Liver (tissue), 10 donors: ENCODE measurements at places on chromosomes 6 and 20. TPM values are rescaled to one million over a fixed set of nuclear protein-coding genes. Genes with fewer than 3 reads are reported as not detected.

GRCh38 chr6:129661536-129662405 lies 48.2 kb downstream of the ARHGAP18 start:
- no peak for DNase-seq

DNA sequence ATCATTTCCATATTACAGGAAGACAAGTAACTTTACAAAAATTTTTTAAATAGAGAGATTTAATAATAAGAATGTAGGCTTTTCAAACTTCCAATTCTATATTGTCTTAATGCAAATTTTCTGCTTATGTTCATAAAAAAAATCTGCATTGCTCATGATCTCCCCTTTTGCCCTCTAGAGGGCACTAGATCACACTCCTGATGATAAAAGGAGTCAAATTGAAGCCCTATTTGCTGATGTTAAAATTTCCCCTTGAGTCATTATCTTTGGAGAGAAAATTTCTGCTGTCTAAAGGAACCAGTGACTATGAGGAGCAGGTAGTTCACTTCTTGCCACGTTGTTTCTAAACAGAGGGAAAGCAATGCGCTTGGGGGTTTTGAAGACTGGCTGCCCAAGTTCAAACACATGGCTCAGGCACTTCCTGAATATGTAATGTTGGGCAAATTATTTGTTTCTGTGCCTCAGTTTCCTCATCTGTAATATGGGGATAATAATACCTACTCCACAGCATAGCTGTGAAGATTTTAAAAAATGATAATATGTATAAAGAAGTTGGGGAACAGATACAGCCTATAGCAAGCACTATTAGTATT lies 874.2 kb downstream of the TFAP2A start:
- DNase-seq = no peak

DNA sequence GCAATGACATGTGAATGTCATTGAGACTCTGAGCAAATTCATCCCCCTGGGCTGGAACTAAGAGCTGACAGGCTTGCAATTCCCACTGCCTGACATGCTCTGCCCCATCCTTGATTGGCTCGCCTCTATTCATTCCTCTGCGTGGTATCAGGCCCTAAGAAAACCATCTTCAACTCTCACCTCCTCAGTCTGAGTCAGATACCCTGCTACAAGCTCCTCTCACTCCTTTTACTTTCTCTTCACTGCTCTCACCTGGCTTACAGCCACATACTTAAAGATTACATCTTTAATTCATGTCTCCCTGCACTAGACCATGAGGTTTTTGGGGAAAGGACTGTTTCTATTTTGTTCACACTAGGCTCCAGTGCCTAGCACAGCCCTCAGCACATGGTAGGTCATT lies 131.6 kb downstream of the KIF6 start:
- no peak for DNase-seq

- no peak for DNase-seq
Measured at GRCh38 chr6:109475625-109476024, 7.4 kb downstream of the ZBTB24 start.

DNA sequence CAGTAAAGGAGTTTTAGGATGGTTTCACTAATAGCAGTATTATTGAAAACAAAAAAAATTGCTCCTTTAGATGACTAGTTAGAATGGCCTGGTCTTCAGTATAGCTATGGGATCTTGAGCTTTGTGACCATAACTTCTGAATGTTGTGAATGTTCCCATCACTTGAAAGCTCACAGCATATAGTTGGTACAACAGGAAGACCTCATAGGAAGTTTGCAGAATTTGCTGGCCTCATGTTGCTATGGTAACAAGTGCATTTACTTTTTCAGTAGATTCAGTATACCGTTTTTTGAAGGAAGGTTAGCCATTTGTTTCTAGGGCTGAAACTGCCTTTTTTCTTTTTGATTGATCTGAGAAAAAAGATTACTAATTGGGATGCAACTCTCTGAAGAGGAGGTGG lies 8.3 kb downstream of the PHF3 start:
- DNase-seq = no peak

DNA sequence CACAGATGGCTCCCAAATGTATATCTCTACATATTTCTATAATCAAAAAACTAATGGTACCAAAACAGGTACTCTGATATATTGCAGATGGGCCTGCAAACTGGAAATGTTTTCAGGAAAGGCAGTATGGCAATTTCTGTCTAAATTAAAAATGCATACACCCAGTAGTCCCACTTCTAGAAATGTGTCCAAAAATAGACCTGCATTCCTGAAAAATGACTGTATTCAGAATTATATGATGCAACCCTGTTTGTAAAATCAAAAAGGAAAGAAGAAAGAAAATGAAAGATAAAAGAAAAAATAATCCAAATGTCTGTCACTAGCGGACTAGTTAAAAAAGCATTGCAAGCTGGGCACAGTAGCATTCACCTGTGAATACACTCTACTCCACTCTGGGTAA lies 12.9 kb upstream of the MICB start:
- DNase-seq = no peak

The FNDC11 gene
- total RNA-seq = not detected
